ENCODE measurements at places on chromosomes 13 and 19. TPM values are rescaled to one million over a fixed set of nuclear protein-coding genes. Genes with fewer than 3 reads are reported as not detected.

- peak; percentile 80 for DNase-seq
Observed at GRCh38 chr19:10543420-10544241, at the start of gene ATG4D. TSS of gene ATG4D (plus strand) at chr19:10543904. CDS start at chr19:10544091, 187 bp downstream.

GRCh38 chr13:46983881-46984280 lies 87.0 kb upstream of the HTR2A start:
- DNase-seq: no peak

DNA sequence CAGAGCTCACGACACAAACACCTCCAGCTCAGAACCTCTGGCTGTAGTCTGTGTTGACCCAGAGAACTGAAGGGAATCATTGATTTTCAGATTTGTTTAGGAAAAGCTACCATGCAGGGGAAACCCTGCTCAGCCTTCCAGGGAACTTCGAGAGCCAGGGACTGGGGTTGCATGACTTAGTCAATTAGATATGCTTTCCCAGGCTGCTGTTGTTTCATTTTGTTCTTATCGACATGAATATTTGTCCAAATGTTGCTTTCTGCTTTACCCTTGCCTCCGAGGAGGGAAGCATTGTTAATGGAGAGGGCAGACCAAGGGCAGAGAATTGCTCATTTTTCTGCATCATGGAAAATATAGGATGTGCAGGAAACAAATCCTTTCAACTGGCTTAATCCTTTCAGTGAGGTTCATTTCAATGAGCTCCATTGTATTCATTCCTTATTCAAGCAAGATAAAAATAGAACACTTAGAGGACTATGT lies 82.5 kb downstream of the KLF5 start:
- DNase-seq: no peak

LRG1 gene
- total RNA-seq: 0.36 TPM

SOHLH2 gene
- total RNA-seq: not detected
